Activated naive CD4-positive, alpha-beta T cell (primary cell): ENCODE measurements at places on chromosomes 7 and 10.

DNA sequence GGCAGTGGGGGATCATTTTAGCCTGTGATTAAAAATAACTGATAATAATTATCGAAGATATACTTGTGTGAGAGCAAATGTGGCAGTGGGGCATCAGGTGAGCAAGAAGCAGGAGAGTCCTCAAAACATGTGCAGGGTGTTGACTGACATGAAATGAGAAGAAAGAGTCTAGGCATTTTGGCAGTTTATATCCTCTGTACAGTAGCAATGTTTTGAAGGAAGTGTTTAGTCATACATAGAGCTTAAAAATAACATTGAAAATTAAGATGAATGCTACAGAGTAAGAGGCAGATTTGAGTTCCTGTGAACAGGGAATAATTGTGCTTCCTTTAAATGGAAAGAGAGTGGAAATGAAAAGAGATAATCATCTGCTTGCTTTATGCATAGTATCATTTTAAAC lies 47.4 kb downstream of the VPS50 start:
- DNase-seq: no peak

DNA sequence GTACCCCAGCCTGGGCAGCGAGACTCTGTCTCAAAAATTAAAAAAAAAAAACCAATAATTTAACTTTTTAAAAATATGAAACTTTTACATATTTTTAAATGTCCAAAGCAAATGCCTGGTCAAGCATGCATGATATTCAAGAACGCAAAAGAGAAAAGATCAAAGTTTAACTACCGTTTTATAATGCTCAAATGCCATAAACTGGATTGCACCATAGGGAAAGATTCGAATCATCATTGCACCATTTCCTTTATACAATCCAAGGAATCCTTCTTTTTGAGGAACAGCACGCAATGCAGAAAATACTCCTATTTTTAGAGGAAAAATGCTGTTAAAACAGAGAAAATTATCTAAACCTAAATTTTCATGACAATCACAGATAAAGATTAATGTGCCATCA lies 20.9 kb downstream of the SLC25A16 start:
- DNase-seq: no peak

DNA sequence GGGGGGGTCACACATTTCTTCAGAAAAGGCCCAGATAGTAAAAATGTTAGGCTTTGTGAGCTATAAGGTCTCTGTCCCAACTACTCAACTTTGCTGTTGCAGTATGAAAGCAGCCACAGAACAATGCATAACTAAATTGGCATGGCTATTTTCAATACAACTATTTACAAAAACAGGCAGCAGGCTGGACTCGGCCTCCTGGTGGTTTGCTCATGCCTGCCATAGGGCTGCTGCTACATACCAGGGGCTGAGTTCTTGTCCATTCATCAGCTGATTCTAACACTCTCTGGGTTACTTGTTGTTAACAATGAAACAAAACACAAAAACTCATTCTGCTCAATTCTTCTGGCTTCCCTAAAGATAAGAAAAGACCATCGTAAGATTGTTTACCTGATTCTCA lies 109.4 kb upstream of the ADAM12 start:
- no peak for DNase-seq

- DNase-seq: no peak
Observed at GRCh38 chr7:121558288-121558687, 162.2 kb upstream of the FAM3C start.

GRCh38 chr10:84540022-84540616 lies 211.7 kb downstream of the CCSER2 start:
- DNase-seq: no peak

- no peak for DNase-seq
Observed at GRCh38 chr7:50531401-50531911, 33.7 kb downstream of the DDC start.

GRCh38 chr7:42096681-42097561 lies 140.1 kb downstream of the GLI3 start:
- no peak for DNase-seq

DNA sequence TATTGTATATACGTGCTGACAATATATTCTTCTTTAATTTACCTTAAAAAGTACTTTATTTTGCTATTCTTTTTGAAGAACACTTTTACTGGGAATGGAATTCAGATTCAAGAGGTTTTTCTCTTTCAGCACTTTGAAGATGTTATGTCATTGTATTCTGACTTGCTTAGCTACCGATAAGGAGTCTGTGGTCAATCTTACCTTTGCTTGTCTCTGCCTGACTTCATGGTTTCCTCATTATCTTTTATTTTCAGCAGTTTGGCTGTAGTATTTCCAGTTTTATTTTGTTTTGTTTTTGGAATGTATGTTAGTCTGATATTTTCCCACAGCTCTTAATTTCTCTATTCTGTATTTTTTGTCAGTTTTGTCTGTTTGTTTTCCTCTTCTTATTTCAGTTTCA lies 187.9 kb upstream of the SMIM30 start:
- DNase-seq: no peak

- no peak for DNase-seq
Observed at GRCh38 chr10:22942437-22942836, 14.6 kb downstream of the ARMC3 start.

- DNase-seq: no peak
Observed at GRCh38 chr7:80488851-80489370, 23.0 kb downstream of the GNAT3 start.

DNA sequence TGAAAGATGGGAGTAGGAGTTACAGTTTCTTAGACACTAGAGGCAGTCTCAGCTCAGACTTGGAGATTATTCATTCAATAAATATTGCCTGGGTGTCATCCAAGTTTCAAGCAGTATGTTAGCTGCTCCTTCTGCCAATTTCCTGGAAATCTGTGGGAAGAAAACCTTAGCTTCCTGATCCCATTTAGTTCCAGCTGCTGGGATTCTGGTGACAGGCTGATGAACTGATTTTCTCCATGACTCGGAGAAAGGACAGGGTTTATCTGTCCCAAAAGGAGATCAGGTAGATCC lies 95.8 kb downstream of the CLEC2L start:
- DNase-seq: no peak

- no peak for DNase-seq
Observed at GRCh38 chr7:121313793-121314676, 14.8 kb upstream of the WNT16 start.

DNA sequence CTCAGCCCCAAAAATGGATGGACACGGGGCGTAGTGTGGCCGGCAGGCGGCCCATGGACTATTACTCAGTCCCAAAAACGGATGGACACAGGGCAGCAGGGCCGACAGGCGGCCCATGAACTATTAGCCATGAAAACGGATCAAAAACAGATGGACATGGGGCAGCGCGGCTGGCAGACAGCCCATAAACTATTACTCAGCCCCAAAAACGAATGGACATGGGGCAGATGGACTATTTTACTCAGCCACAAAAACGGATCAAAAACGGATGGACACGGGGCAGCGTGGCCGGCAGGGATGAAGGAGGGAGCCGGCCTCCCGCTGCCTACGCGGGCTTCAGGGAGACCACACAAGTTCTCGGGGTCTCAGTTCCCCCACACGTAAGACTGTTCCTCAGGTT lies 32.9 kb downstream of the GPER1 start:
- DNase-seq: no peak

- DNase-seq: no peak
Observed at GRCh38 chr10:96740579-96741281, 20.4 kb upstream of the PIK3AP1 start.

DNA sequence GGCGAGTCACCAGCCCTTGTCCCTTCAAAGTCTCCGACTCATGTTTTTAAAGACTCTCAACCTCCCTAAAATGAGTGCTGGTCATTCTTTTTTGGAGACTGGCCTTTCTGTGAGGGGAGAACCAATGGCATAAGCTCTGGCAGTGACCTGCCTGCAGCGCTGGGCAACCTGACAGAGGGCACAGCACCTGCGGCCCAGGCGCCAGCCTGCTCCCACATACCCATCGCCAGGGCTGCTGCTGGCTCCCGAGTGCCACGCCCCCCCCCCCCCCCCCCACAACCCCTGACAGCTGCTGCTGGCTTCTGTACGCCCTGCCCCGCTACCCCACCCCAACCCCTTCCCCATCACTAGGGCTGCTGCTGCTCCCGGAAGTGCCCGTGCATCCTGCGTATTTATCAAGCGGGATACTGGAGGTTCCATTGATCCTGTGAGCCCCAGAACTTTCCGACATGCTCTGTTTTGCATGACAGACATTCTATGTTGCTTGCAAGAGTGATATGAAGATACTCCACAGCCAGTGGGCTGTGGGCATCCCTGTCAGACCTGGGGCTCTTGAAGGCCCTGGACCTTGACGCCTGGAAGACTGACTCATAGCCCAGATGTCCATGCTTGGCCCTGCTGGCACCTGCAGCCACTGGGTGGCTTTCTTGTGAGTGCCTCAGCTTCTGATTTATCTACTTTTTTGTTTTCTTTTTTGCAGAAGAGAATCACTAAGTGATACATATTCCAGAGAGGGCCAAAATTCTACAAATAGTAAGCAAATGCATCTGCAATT lies 243.9 kb downstream of the ZMYND11 start:
- DNase-seq: no peak

- no peak for DNase-seq
Observed at GRCh38 chr10:122161795-122162194, 109.3 kb upstream of the BTBD16 start.

DNA sequence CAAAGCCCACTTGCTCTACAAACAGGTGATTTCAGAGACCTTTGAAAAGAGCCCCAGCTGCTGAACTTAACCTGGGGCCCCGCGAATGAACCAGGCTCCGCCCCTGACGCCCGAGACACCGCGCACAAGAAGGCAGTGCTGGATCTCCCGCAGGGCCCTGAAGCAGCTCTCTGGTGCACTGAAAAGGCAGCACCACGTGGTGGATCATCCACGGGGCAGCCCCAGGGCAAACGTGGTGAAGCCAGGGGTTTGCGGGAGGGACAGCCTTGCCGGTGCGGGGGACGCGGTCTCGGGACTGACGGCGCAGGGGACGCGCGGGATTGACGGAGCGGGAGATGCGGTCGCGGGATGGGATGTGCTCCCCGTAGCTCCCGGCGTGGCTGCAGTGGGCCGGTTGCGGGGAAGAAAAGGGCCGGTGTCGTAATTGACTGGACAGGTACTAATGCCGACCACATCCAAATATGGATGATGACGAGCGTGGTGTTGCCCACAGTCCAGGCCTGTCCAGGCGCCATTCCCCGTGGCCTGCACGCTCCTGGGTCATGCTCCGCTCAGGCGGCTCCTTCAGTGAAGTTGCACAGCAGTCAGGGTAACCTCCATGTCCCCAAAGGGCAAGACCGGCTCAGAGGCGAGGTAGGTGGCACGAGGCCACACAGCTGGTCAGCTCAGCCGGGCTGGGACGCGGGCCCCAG lies 421.1 kb downstream of the DNAJB6 start:
- no peak for DNase-seq

GRCh38 chr7:139131-139530 lies 53.2 kb upstream of the FAM20C start:
- DNase-seq: no peak

DNA sequence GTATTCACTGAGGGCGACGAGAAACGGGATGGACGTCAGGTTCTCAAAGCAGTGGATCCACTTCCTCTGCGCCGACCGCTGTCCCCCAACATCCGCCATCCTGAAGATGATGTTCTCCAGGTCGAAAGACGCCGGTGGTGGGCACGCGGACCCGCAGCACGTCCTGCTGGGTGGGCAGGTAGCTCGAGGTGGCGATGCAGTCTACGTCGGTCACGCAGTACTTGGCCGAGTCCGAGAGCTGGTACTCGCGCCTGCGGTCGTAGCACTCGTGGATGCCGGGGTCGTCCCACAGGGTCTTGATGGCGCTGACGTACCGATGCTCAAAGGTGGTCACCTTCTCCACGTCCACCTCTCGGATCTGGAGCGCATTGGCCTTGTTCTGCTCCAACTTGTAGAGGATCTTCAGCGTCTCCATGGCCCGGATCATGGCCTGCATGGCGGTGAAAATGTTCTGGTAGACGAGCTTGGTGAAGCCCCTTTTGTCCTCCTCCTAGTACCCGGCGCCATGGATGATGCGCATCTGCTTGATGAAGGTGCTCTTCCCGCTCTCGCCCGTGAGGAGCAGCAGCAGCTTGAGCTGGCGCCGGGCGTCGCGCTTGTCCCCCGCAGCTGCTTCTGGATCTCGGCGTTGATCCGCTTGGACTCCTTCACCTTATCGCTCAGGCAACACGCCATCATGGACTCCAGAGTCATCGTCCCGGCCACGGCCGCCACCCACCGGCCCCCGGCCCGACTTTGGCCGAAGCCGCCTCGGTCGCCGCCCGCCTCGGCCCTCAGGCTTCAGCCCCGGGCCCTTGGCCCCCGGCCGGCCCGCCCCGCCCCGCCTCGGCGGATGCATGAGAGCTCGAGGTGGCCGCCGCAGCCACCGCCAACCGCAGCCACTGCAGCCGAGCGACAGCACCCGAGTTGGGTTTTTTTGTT lies 122.9 kb upstream of the KCTD7 start:
- DNase-seq: no peak

DNA sequence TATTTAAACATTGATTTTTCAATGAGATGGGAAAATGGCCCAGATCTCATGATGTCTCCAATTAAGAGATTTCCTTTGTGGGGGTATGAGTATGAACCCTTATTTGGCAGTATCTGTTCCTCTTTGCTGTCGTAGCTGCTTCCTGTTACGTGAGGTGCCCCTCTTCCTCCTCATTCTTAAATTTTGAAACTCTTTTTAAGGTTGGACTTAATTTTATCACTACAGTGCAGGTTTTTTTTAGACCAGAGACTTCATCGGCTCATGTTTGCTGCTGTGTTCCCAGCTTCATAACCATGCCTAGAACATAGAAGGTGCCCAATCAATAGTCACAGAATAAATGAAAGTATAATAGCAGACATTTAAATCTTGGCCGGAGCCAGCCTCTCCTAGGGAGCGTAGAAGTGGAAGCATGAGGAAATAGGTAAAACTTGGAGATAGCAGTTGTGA lies 2.4 kb downstream of the MIOS start:
- no peak for DNase-seq

DNA sequence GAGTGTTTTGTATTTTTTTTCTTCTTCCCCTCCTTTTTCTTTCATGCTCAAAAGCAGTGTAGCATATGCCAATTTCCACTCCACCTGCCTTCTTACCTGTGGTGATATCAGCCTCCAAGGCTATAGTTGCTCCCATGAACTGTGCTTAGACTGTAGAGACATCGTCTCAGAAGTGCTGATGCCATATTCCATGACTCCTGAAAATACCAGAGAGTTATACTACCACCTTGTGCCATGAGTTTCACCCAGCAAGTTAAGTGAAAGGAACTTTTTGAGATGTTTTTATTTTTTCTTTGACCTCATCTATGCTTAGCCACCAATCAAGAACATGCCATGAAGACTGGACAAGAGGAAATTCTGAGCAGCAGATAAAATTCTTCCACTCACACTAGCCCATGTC lies 142.8 kb upstream of the SEMA3E start:
- no peak for DNase-seq
